ENCODE measurements at places on chromosomes 4 and X.
A peak's percentile ranks its signal among the peaks of the same experiment; 100 is the strongest.

DNA sequence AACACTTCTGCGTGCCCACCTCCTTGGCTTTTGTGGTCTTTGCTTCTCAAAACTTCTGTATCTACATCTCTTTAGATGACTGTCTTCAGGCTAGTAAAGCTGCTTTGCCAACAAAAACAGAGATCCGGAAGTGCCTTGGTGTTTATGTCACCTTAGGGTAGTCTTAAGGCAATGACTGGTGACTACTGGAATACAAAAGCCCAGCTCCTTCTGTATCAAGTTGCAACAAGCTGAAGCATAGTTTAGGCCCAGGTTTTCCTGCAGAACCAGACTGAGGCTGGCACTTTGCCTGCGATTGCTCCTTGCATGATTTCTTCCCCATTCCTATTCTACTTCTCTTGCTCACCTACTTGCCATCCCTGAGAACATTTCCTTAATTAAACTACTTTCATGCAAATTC lies 333.8 kb downstream of the DMD start:
- no peaks in the 10 kb centered on the region for H3K36me3 ChIP-seq
- DNase-seq = no peak
- no peak overlapping the region for H3K4me3 ChIP-seq

DNA sequence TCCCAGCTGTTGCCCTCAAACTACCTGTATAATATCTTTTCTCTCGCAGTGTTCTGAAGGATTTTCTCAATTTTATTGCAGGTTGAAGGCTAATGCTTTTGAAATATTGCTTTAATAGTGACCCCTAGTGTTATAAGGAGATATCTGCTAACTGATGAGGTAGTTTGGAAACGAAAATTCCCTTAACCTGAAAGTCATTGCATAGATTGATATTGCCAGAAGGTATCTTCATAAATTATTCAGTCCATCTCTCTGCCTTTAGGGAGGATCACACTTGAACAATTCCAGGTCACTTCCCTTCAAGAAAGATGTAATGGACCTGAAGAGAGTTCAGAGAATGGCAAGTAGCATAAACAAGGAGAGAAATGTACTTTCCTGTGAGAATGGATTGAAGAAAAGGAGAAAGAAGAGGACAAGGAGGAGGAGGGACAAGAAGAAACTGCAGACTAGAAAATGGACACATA lies 44.1 kb downstream of the TIGD4 start:
- no peaks in the 10 kb centered on the region for H3K36me3 ChIP-seq
- H3K4me1 ChIP-seq = no peaks in the 10 kb centered on the region
- H3K27me3 ChIP-seq = no peaks in the 10 kb centered on the region
- no peak for DNase-seq
- H3K27ac ChIP-seq = no peak overlapping the region

DNA sequence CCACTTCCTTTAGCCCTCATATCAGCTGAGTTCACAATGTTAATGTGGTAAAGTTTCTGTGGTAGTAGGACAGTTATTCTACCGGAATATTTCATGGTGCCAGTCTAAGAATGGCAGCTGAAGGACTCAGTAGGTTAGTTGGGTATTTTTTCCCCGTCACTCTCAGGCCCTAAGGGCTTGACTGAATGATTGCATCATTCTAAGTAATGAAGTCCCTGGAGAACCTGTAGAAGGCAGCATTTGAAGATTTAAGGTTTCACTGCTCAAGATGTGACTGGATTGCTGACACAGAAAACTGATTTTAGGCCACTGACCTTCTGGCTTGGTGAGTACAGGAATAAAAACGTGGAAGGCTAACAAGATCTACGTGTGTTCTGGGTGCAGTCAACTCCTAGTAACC lies 657.3 kb downstream of the PCDH19 start:
- no peak overlapping the region for H3K27ac ChIP-seq
- no peak overlapping the region for H3K4me3 ChIP-seq
- H3K4me1 ChIP-seq = no peaks in the 10 kb centered on the region

DNA sequence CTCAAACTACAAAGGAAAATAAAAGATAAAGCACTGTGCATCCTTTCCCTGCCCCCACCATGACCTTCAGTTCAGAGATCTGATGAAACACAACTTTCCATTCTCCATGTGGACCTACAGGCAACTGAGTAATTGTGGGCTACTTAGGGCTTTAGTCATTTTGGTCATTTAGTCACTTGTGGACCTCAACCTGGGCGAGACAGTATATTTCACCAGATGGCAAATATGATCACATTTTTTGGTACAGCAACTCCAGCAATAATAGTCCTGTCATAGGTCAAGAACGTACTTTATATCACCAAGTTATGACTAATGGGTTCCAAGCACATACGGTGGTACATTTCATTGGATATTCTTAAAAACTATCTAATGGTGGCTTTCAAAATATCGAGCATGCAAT lies 141.2 kb downstream of the PDGFC start:
- no peaks in the 10 kb centered on the region for H3K36me3 ChIP-seq
- no peak overlapping the region for H3K4me3 ChIP-seq
- no peak for DNase-seq
- no peaks in the 10 kb centered on the region for H3K27me3 ChIP-seq
- peaks cover 10% of the 10 kb centered on the region for H3K4me1 ChIP-seq
- no peak overlapping the region for H3K27ac ChIP-seq

DNA sequence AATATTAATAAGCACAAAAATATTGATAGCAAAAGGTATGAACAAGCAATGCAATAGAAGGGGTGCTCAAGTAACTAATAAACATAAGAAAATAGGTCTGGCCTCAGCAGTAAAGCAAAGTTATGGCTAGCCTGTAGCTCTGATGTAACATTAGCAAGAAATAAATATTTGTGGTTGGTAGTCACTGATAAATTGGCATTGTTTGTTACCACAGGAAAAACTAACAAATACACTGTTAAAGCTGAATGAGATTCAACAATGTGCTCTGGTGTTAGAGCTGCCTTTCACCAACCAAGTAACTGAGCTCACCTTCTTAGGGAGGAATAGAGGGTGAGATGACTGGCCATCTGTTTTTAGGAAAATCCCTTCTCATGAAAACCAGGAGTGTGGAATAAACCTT lies 71.4 kb downstream of the AREG start:
- H3K4me3 ChIP-seq = no peak overlapping the region
- H3K27ac ChIP-seq = no peak overlapping the region
- no peaks in the 10 kb centered on the region for H3K36me3 ChIP-seq
- H3K27me3 ChIP-seq = no peaks in the 10 kb centered on the region

DNA sequence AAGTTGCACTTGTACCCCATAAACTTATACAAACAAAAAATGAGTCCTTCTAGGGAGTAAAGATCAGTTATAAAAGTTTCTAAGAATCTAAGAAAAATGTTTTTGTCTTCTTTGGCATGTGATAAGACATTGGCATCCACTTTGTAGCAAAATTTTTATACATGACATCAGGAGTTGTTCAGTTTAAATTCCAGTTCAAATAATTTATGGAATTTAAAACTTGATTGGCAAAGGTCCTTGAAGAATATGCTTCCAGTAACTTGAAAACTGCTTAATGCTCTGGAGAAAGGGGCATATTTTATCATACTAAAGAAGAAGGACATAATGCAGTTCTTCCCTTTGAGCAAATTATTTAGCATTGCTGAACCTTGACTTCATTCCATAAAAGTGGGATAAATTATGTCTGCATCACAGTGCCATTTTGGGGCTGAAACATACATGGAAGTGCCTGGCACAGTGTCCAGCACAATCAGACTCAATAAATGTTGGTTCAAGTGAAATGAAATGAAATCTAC lies 163.3 kb upstream of the IL15 start:
- no peaks in the 10 kb centered on the region for H3K36me3 ChIP-seq
- H3K27me3 ChIP-seq = no peaks in the 10 kb centered on the region
- no peaks in the 10 kb centered on the region for H3K4me1 ChIP-seq
- no peak for DNase-seq
- no peak overlapping the region for H3K27ac ChIP-seq

DNA sequence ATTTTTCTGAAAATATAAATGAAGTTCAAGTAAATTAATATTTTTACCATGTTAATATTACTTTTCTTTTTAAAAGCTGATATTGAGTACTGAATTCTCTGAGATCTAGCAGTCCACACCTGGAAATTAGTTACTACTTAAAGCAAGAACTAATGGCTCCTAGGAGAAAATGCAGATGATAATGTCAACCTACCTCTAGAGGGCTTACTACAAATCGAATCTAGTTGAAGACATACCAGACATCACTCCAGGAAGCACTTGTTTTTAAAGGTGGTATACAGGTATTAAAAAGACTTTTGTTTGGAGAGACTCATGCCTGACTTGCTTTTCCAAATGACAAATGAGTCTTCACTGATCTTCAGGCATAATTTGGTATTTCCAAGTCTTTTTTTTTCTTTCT lies 516.4 kb upstream of the BOD1L1 start:
- H3K36me3 ChIP-seq = no peaks in the 10 kb centered on the region
- no peaks in the 10 kb centered on the region for H3K4me1 ChIP-seq
- no peak overlapping the region for H3K4me3 ChIP-seq

DNA sequence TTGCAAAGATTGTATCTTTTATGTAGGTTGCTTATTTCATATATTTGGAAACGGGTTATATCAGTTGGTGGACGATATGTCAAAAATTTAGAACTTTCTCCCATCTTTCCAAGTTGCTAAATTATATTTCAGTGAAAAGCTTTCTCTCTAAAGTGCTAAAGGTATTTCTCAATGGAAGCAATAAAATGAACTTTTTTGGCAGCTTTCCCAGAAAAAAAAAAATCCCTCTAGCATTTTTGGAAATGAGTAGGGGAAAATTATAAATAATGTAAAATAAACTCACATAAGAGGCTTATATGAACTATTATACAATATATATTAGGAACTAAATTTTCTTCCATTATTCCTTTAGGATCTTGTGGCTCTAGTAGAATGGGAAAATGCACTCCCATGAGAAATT lies 152.2 kb downstream of the GRID2 start:
- DNase-seq = no peak
- no peaks in the 10 kb centered on the region for H3K36me3 ChIP-seq
- H3K27ac ChIP-seq = no peak overlapping the region
- H3K27me3 ChIP-seq = no peaks in the 10 kb centered on the region

GRCh38 chr4:66906314-66906713 lies 639.0 kb downstream of the CENPC start:
- H3K4me1 ChIP-seq = no peaks in the 10 kb centered on the region
- no peak for DNase-seq
- H3K4me3 ChIP-seq = no peak overlapping the region
- H3K27ac ChIP-seq = no peak overlapping the region
- H3K36me3 ChIP-seq = no peaks in the 10 kb centered on the region
- no peaks in the 10 kb centered on the region for H3K27me3 ChIP-seq

DNA sequence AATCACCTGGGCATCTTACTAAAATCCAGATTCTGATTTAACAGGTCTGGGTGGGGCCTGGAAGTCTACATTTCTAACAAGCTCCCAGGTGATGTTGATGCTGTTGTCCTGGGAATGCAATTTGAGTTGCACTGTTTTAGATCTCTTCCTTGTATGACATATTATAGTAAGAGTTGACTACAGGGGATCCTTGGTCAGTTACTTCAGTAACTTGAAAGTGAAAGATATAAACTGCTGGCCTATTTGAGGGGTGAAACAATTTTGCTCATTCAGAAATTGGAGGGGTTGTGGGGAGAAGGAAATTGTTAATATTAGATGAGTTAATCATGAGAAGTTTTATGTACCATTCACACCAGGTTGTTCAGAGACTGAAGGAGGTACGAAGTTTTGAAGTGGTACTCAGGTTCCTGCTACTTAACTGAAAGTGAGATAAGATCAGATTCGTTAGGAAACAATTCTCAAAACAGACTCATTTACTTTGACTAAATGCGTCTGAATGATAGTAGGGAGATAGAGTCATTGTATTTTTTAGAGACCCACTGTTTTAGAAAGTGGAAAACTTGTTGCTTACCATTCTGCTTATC lies 12.5 kb downstream of the SH2D1A start:
- H3K4me1 ChIP-seq = peaks cover 7% of the 10 kb centered on the region
- DNase-seq = no peak
- H3K27me3 ChIP-seq = no peaks in the 10 kb centered on the region
- H3K36me3 ChIP-seq = no peaks in the 10 kb centered on the region

DNA sequence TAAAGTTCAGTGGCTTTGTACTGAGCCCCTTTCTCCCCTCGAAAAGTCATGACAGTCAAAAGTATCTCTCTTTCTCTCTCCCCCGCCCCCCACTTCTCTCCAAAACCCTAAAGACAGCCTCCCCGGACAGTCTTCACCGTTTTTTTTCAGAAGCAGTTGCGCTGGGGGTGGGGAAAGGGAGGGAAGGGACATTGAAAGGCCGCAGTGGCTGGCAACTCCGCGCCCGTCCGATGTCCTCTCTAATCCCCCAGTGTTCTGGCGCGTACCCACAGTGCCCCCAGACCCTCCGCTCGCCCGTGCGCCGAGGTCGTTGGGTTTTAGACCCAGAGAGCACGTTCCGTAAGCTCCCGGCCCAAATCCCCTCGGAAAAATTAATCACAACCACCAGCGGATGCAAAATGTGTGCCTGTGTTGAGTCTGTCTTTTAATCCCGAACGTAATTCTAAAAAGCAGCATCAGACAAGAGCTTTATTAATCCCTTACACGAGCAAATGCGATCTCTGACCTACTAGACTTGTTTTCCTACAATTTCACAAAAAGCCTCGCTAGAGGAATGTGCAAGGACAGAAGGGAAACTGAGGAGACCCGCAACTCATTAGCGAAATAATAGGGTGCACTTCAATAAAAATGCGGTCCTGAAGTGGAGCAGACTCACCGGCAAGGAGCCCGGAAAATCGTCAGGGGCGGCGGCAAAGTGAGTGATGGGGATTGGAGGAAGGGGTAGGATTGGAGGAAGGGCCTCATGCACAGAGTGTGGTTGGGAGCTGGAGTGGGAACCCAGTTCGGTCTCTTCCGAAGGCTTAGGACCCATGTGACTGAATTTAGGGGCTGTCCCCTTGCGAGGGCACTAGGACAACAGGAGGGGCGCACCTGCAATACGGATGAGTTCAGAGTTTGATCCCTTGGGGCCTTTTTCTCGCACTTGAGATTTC lies 12.2 kb upstream of the PRDM8 start:
- peak overlapping the region; percentile 57 for H3K4me3 ChIP-seq
- no peak overlapping the region for H3K27ac ChIP-seq
- no peak for DNase-seq
- H3K27me3 ChIP-seq = peaks cover 31% of the 10 kb centered on the region

DNA sequence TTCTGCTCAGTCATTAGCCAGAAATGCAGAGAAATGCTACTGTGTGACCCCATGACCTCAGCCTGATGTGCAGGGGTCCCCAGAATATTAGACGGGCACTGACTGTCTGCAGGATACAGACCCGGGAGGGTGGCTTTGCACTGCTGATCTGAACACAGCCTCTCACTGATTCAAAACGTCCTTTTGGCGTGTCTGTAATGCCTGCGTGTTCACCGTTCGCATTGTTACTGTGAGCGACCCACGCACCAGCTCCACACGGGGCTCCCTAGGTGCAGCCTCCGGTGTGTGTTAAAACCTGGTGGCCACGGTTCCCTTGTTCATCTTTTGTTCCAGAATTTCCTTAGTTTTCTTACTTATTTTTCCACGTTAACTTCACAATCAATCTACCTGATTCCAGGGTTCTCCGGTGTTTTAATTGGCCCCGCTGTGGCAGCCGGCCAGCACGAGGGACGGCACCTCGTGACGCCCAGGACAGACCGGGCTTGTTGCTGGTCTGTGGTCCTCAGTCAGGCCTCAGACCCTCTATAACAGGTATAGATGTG lies 32.0 kb upstream of the SPON2 start:
- H3K27ac ChIP-seq = peak overlapping the region; percentile 58
- H3K4me1 ChIP-seq = peaks cover 87% of the 10 kb centered on the region
- H3K36me3 ChIP-seq = no peaks in the 10 kb centered on the region
- H3K27me3 ChIP-seq = no peaks in the 10 kb centered on the region

GRCh38 chrX:24619647-24620046 lies 27.5 kb downstream of the PCYT1B start:
- H3K4me1 ChIP-seq = no peaks in the 10 kb centered on the region
- DNase-seq = peak; percentile 4
- H3K4me3 ChIP-seq = no peak overlapping the region
- no peaks in the 10 kb centered on the region for H3K27me3 ChIP-seq
- H3K36me3 ChIP-seq = no peaks in the 10 kb centered on the region
- no peak overlapping the region for H3K27ac ChIP-seq

Data from upper lobe of left lung (tissue), 6 donors.